HuH-7 (cell line): ENCODE measurements at places on chromosomes 2 and 18.

DNA sequence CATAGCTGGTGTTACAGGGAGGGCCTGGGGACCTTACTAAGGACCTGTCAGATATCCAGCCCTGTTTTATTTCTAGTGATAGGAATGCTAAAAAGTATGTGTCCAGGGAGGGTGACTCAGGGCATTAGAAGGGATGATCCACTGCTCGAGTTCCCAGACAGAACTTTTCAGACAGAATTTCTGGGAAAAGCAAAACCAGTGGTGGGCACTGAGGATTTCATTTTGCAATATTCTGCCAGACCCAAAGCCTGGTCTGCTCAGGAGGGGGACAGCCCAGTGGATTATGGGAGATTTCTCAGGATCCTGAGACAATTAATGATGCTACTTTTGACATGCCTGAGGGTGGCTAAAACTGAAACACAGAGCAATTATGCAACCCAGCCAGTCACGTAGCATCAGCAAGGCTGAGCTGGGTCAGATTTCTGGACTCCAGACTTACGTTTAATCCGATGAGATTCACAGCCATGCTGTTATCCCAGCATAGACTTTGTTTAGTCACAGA, 4.7 kb upstream of the KCNE4 start:
- no peak for DNase-seq

DNA sequence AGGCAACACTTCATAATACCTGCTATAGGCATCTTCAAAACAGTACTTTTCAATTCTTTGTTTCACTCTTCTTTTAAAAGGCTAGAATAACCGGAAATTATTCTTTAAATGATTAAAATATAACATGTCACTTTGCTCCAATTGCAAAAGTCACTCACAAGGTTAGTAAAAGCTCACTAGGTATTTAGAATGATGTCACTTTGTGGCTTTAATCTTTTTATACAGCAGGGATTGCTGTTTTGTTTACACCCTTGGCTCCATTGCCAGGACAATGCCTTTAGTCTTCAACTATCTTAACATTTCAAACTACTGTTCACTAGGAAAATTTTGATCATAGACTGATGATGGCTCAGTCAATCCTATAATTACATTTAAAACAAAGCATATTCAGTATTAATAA, 157.1 kb downstream of the BAZ2B start:
- no peak for DNase-seq

DNA sequence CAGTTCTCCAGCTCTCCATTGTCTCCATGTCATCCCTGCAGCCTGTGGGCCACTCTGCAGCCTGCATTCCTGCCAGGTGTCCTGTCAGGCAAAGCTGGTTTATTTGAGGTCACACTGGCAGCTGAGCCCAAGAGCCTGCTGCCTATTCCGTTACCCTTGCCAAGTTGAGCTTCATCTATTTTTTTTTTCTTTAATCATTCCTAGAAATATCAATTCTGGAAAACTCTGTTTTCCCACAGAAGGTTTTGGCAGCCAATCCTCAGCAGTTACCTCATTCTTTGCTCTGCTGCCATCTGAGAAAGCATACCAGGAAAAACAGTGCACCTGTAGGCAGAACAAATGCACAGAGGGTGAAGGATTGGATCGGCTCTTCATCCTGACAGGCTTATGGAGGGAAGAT, 411.0 kb upstream of the ACVR2A start:
- DNase-seq: no peak

DNA sequence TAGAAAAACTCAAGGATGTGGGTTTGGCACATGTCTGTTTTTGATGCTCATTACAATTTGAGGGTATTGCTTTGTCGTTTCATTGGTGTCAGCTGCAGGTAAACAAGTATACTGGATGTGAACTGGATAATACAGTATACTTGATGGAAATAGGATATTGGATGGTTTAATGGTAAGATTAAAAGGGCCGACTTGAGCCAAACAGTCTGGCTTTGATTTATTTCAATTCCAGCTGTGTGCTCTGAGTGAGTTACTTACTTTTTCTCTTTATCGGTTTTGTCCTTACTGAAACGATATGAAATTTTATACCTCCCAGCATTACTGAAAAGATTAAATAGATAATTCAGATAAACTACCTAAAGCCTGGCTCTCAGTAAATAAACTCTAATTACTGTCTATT, 227.6 kb downstream of the ASXL3 start:
- DNase-seq: no peak

DNA sequence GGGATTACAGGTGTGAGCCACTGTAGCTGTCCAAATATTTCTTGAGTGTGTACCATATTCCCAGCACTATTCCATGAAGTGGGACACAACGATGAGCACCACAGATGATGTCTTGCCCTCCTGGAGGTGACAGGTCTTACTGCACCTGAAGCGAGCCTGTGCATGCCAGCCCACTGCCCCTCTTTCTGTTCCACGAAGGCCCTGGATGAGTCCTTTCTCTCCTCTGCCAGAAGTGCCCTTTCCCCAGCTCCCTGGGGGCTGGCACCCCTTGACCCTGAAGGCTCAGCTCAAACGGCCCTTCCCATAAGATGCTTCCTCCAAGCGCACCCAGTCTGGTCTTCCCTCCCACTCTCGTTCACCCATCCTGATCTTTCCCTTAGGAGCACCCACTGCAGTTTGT, 5.5 kb downstream of the ATP6V1B1 start:
- DNase-seq: no peak

DNA sequence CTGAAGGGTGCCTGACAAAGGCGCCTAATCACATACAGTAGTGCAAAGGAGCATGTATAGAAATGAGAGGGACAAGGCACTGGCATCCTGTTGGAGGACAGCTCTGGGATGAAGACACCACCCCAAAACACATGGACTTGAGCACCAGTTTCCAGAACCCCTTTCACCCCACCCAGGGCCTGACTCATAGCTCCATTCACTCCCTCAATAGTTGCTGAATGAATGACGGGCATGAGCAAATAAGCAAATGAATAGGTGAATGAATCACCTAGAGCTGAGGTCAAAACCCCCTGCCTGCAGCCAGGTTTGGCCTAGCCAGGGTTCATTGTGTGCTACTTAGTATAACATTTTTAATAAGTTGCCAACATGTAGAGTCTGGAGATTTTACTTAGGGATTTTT, 66.3 kb downstream of the NRP2 start:
- no peak for DNase-seq

DNA sequence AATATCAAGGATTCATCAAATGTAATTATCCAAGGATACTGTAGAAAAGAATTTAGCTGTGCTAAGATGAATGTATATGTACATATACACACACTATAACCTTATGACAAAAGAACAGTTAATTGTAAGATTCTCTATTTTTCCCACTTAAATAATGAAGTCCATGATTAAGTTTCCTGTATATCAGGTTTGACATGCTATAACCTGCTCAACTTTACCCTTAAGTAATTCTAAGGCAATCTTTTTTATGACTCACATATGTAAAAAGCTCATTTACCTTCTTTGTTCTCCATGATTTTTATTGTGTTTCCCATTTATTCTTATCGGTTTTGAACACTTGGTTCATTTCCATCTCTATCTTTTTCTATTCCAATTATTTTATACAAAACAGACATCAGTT, 1213.1 kb upstream of the SLC39A10 start:
- DNase-seq: no peak

GRCh38 chr2:65357959-65358294, 74.5 kb downstream of the SPRED2 start:
- no peak for DNase-seq
